SK-N-MC (cell line): ENCODE measurements at places on chromosomes 3 and 15.

GRCh38 chr15:98689431-98689861 is 41.1 kb downstream of the IGF1R start:
- no peak for DNase-seq

DNA sequence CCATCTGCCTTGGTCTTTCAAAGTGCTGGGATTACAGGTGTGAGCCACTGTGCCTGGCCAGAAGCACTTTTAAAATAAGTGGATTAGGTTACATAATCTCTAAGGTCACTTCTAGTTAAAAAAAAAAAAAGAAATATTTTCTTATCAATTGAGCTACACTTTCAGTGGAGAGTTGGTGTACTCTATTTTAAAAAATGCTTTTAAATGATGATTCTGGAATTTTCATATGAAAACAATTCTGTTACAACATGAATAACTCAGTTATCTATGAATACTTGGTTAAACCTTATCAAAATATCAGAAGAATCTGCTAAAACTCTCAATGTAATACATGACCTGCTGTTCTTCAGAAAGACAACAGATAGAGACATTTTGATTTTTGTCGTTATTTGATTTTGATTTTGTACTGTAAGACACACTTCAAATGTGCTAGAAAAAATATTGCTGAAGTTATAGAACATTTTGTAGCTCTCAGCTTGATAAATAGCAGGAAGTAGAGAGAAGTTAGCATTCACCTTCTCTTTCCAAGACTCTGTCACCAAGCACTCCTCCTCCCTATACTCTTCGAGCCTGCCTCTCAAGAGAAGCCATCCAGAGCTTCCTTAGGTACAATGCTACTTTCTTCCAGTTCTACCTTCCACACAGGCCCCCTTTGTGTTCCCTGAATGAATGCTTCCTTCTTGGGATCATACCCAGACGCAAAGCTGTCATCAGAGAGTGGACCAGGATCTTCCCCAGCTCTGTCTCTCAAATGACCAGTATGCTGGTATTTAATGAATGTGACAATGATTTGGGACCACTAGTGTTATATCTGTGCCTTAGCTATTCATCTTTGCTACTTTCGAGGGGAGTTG is 47.2 kb upstream of the SECISBP2L start:
- DNase-seq: no peak

- DNase-seq: no peak
These were observed 72.7 kb upstream of the FNDC3B start for GRCh38 chr3:171966533-171967136.

- no peak for DNase-seq
These were observed 26.6 kb upstream of the HES1 start for GRCh38 chr3:194109192-194109863.

- no peak for DNase-seq
These were observed 166.4 kb upstream of the TLE3 start for GRCh38 chr15:70264014-70264582.

GRCh38 chr3:53051929-53052328 is 6.1 kb upstream of the SFMBT1 start:
- DNase-seq: no peak

- DNase-seq: no peak
These were observed 319.4 kb upstream of the POU1F1 start for GRCh38 chr3:87595798-87596197.

DNA sequence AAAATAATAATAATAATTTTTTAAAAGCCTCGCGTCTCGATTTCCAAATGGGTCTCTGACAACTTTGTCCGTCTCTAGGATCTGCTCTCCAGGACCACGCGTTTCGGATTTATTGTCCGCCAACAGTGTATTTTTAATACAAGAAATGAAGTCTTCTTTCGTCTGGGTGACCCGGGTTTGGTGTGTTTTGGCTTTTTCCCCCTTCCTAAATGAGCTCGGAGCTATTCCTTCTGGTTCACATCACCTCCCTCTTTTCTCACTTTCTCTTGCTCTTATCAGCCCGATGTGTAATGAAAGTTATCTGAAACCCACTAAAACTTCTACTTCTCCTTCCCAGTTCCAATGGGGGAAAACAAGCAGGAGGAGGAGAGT is 516.7 kb downstream of the MECOM start:
- no peak for DNase-seq

DNA sequence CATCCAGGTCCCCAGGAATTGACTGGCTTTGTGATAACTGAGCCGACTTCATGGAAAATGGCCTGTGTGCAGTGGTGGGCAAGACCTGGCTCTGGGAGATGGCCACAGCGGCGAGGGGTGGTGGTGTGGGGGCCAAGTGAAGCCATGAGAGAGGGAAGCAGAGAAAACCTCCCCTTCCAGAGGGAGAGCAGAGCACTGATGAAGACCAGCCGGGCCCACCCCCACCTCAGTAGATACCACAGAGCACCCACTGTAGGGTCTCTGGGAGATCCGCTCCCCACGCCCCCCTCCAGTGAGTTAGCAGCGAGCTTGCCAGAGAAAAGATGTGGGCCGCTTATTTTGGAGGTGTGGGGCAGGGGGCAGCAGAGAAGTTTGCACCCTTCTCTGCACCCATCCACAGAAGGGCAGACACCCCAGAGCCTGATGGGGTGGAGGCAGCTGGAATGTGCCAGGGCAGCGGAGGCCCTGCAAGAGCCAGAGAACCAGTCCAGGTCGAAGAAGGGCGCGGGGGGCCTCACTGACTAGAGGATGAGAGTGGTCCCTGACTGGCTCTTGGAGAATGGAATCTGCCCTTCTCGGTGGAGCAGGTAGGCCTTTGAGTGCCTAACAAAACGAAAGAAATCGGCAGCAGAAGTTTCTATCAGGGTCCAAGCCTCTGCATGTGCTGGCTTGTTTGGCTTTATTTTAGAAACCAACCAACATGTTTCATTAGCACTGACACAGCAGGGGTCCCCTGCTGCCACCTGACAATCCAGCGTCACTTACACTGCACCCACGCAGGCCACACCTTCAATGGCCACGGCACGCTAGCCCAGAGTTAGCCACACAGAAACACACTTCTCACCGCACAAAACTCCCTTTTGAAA is 28.3 kb downstream of the MELTF start:
- no peak for DNase-seq

DNA sequence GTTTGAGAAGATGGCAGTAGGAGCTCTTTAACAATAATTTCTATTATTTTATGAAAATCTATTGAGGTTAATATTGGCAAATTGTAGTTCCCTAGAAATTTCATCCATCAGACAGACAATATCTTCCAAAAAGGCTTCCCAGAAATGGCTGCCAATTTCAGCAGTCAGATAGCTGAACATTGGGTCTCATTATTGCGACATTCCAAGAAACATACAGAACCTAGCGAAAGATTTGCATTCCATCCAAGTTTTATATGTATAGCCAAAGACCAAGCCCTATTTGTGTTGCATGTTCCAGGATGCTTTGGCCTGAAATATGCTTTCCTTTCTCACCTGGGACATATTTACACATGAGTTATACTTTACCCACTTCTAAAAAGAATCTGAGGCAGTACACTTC is 24.5 kb downstream of the ACP3 start:
- no peak for DNase-seq

- no peak for DNase-seq
These were observed at the start of gene FAIM for GRCh38 chr3:138608322-138609135. FAIM (plus strand) TSS chr3:138608771; CDS start chr3:138619727, 10,956 bp downstream.

DNA sequence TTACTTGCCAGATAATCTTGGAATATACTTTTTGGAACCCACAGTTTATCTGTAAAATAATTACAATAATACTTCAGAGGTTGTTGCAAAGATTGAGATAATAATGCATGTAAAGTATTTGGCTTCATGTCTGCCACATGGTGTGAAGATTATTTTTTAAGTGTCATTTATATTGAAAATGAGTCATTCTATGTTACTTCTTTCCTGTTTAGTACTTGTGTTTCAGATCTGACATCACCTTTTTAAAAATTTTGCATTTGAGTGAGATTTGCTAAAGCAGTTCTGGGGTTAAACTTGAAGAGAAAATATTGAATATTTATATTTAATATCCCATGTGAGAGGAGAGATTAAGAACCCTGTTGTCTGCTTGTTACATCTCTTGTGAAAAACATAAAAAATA is 31.2 kb downstream of the IQGAP1 start:
- DNase-seq: no peak

DNA sequence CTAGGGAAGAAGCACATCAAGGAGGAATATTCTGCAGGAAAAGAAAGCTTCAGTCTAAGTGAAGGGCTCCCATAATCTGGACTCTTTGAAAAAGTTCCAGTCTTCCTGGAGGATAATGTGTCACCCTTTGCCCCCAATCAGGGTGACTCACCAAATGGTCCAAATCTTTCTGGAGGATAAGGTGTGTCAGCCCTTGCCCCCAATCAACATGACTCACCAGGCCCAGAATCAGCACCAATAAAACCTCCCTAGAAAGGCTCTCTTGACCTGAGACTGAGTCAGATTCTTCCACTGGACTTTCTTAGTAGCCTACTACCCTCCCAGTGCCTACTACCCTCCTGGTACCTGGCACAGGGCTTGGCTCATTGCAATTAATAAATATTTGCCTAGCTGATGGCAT is 9.5 kb upstream of the ARL14 start:
- DNase-seq: no peak

DNA sequence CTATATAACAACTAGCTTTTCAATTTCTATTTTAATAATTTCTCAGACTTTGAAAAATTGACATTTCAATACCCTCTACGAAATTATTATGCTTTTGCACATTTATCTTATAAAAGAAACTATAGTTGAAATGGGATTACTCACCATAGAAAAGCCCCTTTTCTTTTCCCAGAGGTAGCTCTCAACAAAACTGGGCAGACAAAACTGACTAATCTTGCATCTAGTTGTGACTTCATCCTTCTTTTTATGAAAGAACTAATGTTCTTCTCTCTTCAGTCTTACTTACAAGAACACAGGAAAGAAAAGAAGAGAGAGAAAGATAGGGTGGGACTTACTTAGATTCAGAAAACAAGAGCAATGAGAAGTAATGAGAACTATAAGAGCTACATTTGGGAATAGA is 61.0 kb downstream of the GPR160 start:
- DNase-seq: no peak

DNA sequence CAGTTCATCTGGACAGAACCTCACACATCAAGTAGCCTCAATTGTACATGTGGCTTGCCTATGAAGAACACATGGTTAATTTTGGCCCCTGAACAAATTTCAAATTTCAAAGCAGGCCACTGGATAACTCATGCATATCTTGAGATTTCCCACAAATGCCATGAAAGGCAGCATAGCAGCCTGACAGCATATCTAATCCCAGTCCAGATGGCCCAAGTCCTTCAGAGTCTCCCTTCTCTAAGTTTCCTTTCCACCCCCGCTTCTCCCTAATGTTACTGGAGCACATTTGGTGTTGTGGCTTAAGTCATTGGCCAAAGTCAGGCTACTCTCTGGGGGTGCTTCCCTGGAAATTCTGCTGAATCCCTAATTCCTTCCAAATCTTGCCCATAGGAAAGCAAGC is 53.8 kb upstream of the COL6A6 start:
- no peak for DNase-seq

GRCh38 chr3:161848376-161848775 is 351.8 kb downstream of the OTOL1 start:
- DNase-seq: no peak

- DNase-seq: no peak
These were observed 133.7 kb upstream of the ALCAM start for GRCh38 chr3:105233010-105233409.

GRCh38 chr3:186497608-186498007 is 46.6 kb downstream of the CRYGS start:
- DNase-seq: no peak

- DNase-seq: no peak
These were observed 110.0 kb downstream of the TMCC1 start for GRCh38 chr3:129783470-129783869.

DNA sequence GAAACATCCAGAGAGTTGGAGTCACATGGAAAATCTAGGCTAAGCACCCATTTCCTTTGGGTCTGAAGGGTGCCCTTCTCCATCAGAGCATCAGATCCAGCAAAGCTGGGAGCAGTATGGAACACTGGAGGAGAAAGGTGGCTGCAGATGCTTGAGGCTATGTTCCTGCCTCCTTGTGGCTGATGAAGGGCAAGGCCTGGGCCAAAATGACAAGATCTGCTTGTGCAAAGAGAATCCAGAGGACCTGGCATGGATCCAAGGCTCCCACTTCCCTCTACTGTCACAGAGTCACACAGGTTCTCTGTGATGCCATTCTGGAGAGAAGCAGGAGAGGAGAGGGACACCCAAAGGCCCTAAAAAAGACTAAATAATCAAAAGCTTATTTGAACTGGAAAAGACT is 9.2 kb upstream of the ATP8B4 start:
- no peak for DNase-seq

GRCh38 chr15:101123222-101123910 is 128.5 kb downstream of the CHSY1 start:
- DNase-seq: no peak

GRCh38 chr15:85831415-85832113 is 36.8 kb upstream of the KLHL25 start:
- no peak for DNase-seq

GRCh38 chr3:178558637-178559036 is 22.4 kb downstream of the KCNMB2 start:
- DNase-seq: no peak

- no peak for DNase-seq
These were observed 171.7 kb downstream of the NSMCE3 start for GRCh38 chr15:29097971-29098370.

- no peak for DNase-seq
These were observed 17.9 kb downstream of the PARP9 start for GRCh38 chr3:122546151-122546550.

DNA sequence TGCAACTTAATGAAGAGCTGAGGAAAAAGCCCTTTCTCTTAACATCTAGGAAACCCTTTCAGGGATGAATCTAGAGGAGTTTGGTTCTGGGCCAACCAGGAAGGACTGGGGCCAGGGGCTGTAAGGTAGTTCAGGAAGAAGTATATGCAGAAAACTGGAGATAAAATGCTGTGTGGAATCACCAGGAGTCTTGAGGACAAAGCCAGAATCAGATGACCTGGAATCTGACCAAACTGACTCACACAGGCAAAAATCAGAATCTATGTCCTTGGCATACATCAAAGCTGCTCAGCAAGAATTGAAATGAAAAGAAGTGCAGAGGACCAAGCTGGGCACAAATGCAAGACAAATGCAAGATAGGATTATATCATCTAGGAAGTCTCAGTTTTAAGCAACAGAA is 59.4 kb upstream of the ATP2C1 start:
- DNase-seq: no peak

DNA sequence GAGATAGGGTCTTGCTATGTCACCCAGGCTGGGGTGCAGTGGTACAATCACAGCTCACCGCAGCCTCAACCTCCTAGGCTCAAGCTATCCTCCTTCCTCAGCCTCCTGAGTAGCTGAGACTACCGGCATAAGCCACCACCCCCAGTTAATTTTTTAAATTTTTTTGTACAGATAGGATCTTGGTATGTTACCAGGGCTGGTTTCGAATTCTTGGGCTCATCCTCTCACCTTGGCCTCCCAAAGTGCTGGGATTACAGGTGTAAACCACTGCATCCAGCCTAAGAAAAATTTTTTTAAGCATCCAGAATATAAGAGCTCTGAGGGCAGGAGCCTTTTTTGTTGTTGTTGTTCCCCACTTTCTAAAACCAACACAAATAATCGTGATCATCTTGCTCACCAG is 14.4 kb upstream of the MAP6D1 start:
- no peak for DNase-seq
